ENCODE measurements at places on chromosomes 5 and 9. TPM values are rescaled to one million over a fixed set of nuclear protein-coding genes. Genes with fewer than 3 reads are reported as not detected.

GRCh38 chr5:16894236-16895057 lies 41.6 kb downstream of the MYO10 start:
- peak; percentile 97 for DNase-seq

DNA sequence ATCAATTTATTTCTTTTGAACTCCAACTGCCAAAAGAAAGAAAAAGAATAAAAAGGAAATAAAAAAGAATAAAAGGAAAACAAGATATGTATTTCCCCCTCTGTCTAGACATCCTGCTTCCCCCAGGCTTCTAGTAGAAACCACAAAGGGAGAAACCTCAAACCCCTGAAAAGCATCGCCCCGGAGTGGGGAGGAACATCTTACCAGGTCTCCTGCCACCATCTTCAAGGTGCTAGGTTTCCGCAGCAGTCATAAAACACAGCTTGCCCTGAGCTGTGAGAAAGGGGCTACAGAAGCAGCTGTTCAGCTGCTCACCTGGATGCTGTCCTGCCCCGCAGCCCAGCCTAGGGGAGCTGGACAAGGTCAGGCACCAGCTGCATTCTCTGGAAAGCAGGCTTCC lies 487.7 kb downstream of the GADD45G start:
- no peak for DNase-seq

The NFIB gene
- total RNA-seq, result 5.8 TPM

The SLC31A1 gene
- total RNA-seq, result 41.5 TPM

The DND1 gene
- not detected for total RNA-seq
